ENCODE measurements at places on chromosomes 2 and 18.

DNA sequence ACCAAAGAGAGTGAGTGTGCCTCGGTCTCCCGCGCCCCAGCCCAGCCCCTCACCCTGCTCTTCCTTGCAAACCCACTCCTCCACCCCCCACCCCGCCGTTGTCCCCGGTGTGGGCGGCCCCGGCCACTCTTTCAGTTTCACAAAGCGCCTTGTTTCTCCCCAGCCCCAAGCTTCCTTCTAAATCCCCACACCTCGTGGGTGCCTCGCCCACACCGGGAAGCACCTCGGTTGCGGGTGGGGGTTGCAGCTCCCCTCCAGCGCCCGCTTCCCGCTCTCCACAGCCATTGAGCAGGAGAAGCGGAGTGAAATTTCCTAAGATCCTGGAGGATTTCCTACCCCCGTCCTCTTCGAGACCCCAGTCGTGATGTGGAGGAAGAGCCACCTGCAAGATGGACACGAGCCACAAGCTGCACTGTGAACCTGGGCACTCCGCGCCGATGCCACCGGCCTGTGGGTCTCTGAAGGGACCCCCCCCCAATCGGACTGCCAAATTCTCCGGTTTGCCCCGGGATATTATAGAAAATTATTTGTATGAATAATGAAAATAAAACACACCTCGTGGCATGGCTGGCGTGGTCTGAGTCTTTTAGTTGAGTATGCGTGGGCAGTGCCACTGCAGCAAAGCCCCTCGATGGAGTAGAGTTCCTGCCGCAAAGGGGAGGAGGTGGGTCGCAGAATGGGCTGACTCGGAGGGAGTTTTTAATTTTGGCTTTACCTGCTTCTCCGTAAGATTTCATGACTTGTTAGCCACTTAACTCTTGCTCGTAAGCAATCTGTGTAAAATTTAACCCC lies 848 bp downstream of the TMSB10 start:
- DNase-seq = peak; percentile 37

DNA sequence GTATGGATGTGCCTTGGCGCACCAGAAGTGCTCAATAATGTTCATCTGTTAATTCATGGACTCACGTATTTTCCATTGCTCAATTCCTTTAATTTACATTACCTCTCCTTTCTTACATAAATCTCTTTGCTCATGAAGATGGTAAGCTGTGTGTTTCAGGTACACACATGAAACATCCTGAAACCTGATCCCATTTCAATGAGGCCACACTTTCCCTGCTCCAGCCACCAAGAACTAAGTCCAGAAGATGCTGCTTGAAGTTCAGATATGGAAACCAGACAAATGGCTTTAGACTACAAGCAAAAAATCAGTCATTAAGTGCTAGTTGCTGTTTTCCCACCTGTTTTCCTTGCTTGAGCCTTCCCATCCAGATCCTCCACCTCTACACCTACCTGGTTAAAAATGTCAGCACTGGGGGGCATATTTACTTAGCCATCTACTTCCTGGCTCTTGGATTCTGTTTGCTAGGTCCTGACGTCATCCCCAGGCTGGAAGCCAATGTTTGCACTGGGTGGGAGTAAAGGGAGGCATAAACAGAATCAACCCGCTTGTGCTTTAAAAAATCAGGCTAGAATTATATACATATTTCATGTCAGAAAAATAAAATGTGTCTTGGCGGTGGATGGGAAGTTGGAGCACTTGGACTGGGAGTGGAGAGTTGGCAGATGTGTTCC lies 309.7 kb downstream of the OSR1 start:
- no peak for DNase-seq

GRCh38 chr2:151359768-151360461 lies 2.5 kb downstream of the TNFAIP6 start:
- DNase-seq = no peak

DNA sequence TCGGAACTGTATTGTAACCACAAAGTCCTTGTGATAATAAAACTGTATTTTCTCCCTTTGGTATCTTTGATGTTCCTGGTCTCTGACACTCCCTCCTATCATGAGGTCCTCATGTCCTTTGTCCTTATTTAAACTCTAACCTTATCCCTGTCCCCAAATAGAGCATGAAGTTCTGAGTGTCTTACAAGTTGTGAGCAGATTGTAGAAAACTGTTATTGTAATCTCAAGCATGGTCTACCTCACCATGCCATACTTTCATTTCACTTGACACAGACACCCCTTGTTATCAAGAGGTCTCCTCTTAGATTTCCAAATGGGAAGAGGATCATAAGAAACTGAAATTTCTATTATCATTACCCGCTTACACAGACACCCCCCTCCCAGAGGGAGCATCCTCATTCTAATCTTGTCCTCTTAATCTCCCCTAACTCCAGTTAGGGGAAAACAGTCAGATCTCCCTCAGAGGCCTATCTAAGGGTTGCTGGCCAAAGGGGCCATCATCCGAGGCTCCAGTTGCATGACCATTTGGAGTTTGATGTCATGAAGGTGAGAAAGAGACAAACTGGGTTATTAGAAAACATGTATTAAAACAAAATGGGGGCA lies 29.0 kb downstream of the MYO3B start:
- DNase-seq = no peak

DNA sequence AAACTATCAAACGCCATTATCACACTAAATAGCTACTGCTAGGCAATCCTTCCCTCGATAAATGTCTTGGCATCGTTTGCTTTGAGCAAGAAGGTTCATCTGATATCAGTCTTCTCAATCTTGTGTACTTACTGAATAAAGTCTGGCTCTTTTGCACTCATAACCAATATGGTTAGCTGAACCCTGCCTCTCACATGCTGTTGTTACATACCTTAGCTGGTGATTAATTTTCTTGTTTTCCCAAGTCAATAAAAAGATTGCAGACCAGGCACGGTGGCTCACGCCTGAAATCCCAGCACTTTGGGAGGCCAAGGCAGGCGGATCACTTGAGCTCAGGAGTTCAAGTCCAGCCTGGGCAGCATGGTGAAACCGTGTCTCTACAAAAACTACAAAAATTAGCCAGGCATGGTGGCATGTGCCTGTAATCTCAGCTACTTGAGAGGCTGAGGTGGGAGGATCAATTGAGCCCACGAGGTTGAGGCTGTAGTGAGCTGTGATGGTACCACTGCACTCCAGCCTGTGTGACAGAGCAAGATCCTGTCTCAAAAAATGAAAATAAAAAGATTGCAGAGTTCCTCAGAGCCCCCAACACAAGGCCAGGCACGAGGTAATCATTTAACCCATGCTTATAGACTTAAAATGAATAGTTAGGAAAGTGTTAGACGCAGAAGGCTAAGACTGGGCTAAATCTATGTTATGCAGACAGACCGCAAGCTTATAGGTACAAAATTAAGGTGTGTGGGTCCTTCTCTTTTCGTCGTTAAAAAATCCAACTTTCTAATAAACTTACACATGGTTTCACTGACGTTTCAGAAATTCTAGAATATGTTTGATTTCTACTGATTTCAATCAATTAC lies 177.5 kb downstream of the ALPK2 start:
- no peak for DNase-seq

DNA sequence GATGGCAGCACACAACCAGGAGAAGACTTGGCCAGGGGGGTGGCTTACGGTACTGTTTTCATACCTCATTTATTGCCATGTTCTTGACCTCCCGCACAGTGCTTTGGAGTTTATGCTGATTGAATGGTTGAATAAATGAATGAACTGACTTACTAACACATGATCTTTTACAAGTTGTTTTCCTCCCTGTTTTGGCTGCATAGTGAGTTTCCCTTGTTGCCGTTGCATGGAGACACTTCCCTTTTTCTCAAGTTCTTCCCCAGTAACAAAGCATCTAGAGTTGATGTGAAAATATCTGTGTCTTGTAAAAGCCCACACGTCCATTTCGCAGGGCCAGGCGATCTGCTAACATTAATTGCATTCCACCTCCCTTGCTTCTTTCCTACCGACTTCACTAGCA lies 35.7 kb upstream of the RAB1A start:
- DNase-seq = no peak

- no peak for DNase-seq
Observed at GRCh38 chr2:231336236-231336635, 59.3 kb upstream of the B3GNT7 start.
